NCI-H524 (cell line): ENCODE measurements at places on chromosomes 2 and 18.
A peak's percentile ranks its signal among the peaks of the same experiment; 100 is the strongest.

DNA sequence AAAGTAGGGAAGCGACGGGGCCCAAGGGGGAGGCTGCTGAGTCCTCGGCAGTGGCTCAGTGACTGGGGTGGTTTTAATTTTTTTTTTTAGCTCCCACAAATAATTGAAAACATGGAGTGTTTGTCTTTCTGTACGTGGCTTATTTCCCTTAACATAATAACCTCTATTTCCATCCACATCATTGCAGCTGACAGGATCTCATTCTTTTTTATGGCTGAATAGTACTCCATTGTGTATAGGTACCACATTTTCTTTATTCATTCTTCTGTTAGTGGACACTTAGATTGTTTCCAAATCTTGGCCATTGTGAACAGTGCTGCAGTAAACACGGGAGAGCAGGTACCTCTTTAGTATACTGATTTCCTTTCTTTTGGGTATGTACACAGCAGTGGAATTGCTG, 65.1 kb downstream of the ASAP2 start:
- no peak for DNase-seq

- DNase-seq: no peak
Observed at GRCh38 chr2:99389946-99390345, 52.8 kb downstream of the EIF5B start.

- no peak for DNase-seq
Observed at GRCh38 chr18:56333839-56334238, 304.6 kb downstream of the TXNL1 start.

DNA sequence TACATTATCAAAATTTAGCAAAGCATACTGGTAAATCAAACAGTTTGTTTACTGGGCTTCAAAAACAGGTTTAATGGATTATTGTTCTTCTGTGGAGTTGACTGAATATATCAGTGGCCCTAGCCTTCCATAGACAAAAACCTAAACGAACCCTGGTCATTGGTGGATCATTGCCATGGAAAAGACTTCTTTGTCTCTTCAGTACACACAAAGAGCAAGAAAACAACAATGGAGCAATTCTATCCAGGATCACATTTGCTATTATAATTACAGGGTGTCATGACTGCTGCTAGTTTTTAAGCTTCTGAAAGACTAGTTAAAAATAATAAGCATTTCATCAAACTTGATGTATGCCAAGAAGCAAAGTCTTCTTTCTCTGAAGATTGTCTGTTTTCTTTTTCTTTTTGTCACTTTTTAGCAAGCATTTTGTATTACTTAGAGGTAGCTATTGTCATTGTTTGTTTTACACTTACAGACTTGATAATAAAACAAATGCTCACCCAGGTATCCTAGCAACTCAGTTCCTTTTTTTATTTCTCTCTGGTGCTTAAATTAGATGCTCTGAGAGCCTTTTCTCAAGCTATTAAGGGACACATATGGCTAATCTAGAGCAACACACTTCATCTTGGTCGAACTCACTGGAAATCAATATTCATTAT, 1228.7 kb upstream of the DDX18 start:
- no peak for DNase-seq

- no peak for DNase-seq
Observed at GRCh38 chr18:27270508-27270907, 85.4 kb upstream of the CHST9 start.

GRCh38 chr2:122481244-122481622, 725.8 kb downstream of the TSN start:
- no peak for DNase-seq

- DNase-seq: no peak
Observed at GRCh38 chr2:160376576-160376975, 117.0 kb downstream of the RBMS1 start.

DNA sequence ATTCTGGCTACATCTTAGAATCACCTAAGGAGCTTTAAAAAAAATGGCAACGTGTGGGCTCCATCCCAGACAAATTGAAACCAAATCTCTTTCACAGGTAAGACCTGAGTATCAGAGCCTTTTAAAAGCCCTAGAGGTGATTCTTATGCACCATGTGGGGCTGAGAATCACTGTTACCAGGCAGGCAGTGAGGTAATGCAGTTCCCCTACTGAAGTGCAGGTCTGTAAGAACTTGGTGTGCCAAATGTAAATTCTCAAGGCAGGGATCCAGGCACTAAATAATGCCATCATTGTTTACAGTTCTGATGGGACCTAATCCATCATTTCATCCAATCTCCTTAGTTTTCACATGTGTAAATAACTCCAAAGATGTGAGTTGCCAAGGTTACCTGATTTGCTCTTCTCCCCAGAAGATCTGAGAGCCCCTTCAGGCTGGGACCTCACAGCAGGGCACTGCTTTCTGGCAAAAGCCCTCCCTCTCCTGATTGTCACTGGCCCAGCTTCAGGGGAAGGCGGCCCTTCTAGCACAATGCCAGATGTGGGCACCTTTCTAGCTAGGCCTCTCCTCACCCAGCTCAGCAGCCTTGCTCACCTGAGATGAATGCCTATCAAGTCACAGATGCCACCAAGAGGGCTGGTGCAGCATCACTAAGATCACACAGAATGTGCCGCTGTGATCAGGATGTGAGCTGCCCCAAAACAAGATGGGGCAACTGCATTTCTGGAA, 73.6 kb upstream of the RGPD5 start:
- no peak for DNase-seq

GRCh38 chr2:83536556-83536955, 922.5 kb downstream of the SUCLG1 start:
- DNase-seq: no peak

DNA sequence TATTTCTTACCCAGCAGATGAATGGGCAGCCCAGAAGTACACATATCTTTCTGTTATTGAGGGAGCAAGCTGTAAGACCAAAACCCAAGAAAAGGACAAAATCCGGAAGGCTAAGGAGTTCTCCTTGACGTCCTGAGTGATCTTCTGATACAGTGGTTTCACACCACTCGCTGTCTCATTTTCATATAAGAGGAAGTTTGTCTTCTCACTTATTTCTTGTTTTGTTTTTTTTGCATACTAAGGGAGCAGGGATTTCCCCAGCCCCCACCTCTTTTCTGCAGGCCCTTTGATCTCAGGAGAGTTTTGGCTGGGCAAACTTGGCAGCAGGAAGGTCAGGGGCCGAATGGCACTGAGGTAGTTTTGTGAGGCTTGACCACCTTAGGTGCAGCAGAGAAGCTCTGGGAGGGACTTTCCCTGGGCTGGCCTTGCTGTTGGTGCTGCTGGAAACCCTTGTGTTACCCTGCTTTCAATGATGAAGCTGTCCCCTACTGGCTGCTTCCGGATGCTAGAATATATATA, 13.3 kb downstream of the CHRNA1 start:
- no peak for DNase-seq

DNA sequence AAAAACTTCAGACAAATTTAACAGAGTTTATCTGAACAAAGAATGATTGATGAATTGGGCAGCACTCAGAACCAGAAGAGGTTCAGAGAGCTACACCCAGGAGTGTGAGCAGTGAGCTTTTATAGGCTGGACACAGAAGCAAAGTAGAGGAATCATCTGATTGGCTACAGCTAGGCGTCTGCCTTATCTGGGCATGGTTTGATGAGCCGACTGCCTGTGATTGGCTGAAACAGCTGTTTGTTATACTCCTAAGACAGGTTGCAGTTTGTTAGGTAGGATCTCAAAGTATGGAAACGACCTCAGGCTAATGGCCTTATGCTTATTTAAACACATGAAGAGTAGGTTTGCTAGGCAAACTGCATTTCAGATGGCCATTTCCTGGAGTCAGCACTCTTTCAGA, 188.9 kb downstream of the MYO1B start:
- no peak for DNase-seq

- no peak for DNase-seq
Observed at GRCh38 chr2:148594216-148594615, 50.3 kb upstream of the EPC2 start.

DNA sequence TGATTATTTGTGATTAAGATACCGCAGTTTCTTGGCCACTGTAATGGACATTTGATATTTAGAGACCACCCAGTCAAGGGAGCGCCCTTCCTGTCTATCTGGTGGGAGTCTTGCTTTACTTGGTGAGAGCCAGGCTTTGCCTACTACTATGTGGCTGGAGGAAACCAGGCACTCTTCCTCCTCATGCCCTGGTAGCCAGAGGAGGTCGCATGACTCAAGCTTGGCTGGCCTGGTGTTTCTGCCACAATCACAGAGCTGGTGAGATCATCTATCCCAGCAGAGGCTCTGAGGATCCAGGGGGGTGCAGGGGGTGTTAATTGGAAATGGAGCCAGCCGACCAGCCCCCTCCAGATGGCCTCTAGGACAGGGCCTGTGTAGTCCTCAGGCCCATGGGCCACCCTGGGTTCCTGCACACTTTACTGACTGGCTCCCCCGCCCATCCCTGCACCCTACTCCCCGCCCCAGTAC, 46.8 kb upstream of the BIN1 start:
- DNase-seq: no peak

DNA sequence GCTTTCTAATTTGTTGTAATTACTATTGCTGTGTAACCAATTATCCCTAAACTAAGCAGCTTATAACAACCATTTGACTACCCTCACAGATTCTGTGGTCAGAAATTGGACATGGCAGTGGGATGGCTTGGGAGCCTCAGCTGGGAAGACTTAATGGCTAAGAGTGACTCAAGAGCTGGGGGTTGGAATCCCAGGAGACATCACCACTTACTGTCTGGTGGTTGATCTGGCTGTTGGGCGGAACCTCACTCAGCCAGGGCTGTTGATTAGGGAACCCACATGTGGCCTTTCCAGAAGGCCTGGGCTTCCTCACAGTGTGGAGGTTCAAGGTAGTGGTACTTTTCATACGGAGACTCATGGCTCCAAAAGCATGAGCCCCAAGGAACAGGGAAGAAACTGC, 49.8 kb downstream of the E2F6 start:
- peak; percentile 61 for DNase-seq

DNA sequence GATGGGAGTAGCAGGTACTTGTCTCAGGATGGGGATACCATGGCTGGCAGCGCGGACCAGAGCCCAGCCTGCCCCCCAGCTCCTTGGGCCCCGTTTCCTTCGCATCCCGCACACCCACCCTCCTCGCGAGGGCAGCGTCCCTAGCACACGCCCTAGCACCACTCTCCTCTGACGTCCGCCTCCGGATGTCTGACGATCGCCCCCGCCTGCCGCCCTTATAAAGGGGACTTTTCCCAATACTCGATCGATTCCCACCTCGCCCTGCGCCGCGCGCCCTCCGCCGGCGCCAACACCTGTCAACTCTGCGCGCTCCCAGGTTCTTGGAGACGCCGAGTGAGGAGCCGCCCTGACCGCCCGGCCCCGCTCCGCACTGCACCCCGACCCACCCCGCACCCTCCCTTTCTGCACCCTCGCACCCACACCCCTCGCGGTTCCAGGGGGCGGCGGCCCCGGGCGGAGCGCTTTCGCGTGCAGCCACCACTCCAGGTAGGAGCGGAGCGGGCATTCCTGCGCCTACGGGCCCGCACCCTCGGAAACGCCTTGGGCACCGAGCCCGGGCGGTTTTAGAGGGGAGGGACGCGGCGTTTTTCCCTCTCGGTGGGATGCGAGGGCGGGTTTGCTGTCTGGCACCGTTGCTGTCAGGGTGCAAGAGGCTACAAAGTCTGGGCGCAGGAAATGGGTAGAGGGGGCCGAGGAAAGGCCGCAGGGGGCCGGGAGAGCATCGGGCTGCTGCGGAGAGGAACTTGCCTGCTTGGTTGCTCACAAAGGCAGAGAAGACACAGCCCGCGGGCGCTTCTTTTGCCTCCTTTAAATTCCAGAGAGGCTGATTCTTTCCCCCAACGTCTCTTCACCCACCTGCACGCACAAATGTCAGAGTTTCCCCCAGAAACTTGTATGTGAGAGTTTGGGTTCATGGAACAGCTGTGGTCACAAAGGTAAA, at the start of gene SLC5A7:
TSS of gene SLC5A7 (plus strand) at position 247 of the 940 bp plus-strand sequence. CDS start 1,632 bp downstream, outside the sequence.
- peak; percentile 23 for DNase-seq

DNA sequence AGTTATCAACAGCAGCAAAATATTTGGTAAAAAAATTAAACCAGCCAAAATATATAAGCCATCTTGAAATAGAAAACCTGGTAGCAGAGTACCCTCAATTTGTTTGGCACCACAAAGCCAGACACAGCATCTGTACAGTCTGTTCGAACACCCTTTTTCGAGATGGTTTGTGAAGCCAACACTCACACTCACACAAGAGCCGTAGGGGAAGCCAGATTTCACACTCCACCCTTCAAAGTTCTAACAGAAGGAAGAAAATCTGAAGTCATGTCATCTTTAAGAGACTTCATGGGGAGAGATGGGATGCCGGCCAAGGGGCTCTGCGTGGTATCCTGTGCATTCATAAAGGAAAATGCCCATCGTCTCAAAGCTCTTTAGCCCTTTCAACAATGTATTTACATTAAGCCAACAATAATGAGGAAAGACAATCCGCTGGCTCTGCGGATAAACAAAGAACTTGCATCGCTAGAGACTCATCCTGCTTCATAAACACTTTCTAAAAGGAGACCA, 451.5 kb upstream of the CHST9 start:
- DNase-seq: no peak

- DNase-seq: no peak
Observed at GRCh38 chr2:7999683-8000476, 682.0 kb upstream of the ID2 start.

GRCh38 chr2:17752246-17752645, 1.4 kb downstream of the SMC6 start:
- no peak for DNase-seq

DNA sequence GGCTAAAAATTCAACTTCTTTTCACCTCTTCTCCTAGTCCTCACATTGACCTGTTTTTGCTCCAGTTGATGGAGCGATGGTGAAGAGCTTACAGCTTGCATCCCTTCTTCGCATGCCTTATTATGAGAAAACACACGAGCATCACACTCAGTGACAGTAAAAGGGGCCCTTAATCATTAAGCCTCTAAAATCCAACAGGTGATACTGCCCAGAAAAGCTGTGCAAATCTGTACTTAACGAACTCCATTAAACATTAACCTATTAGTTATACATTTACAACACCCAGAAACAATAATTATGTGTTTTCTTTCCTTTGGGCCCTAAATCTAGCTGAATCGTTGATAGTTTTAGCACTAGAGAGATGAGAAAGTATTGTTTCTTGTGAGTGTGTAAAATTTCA, 54.8 kb downstream of the LAMA1 start:
- no peak for DNase-seq

GRCh38 chr18:25503567-25504081, 151.7 kb upstream of the ZNF521 start:
- DNase-seq: peak; percentile 73

- no peak for DNase-seq
Observed at GRCh38 chr2:112920923-112921532, 10.1 kb downstream of the IL37 start.

GRCh38 chr2:138572318-138572717, 70.7 kb downstream of the SPOPL start:
- peak; percentile 11 for DNase-seq
